ENCODE measurements at places on chromosomes 4 and X.

GRCh38 chr4:134117392-134118183, 84.0 kb downstream of the PABPC4L start:
- no peak for DNase-seq

GRCh38 chr4:87092389-87093141, 127.9 kb downstream of the KLHL8 start:
- peak; percentile 47 for DNase-seq

DNA sequence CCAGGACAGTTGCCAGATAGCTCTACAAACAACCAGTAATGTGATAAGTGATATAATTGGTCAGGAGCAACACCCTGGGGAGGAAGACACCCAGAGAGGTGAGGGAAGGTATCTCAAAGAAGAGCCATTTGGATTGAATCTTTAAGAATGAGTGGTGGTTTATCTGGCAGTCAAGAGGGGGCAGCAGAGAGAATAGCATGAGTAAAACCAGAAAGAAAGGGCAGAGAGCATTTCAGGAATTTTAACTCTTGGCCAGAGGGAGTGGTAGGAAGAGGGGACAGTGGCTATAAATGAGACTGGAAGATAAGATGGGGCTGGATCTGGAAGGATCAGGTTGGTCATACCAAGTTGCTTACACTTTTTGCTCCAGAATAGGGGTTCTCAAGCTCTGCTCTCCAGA, 5.9 kb upstream of the SEPTIN6 start:
- peak; percentile 74 for DNase-seq

DNA sequence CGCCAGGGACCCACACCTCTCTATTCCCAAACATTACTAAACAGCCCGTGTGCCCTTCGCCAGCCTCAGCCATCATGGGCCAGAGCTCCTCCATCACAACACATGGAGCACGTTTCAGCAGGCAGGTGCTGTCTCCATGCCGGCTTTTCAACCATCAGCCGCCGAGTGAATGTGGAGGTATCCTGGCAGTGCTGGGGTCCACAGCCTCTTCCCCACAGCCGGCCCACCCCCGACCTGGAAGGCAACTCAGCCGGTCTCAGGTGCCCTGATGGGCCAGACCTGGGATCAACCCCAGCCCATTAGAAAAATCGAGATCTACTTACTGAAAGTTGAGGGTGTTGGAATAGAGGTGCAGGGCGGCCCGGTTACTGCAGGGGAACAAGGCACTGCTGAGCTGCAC, 3.1 kb downstream of the NAA10 start:
- DNase-seq, result no peak

GRCh38 chr4:117010671-117011070, 74.7 kb downstream of the TRAM1L1 start:
- no peak for DNase-seq

DNA sequence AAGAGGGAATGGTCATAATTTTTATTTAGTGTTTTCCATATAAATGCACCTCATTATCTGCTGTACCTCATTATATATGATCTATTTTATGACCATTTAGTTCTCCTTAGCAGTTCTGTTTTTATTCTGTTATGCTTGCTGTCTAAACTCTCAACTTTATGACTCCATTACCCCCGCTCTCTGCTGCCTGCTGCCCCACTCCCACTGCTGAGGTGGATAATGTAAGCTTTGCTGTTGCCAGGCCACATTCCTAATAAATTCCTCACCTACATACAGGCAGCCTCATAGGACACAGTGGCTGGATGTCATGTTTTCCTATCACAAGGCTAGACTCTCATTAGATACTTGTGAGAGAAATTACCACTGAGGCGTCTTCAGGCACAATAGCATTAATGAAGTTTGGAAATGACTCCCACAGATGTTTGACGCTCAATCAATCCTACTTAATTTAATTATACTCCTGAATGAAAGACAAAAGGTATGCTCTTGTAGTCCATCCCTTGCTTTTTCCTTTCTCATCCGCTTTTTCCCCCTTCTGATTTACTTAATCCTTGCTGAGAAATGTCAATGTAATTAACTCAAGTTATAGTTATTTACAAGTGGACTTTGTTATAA, 497.5 kb upstream of the IGFBP7 start:
- DNase-seq, result no peak

DNA sequence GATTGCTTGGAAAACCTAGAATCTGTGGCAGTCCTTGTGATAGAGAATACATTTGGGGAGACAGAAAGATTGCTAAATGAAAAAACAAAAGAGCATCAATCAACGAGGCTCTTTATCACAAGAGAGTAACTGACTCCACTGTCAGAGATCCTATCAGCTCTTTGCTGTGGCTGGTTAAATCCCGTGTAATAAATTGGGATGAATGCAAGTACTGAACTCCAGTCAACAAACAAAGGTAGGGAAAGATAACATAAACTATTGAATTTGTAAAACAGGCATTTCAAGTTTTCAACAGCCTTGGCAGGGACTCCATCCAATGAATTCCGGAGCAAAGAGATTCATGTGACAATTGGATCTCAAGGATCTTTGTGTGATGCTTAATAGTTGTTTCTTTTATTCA, 21.3 kb downstream of the MMRN1 start:
- peak; percentile 60 for DNase-seq

GRCh38 chr4:177236886-177237285, 72.8 kb upstream of the NEIL3 start:
- no peak for DNase-seq

GRCh38 chr4:128721896-128722295, 87.6 kb upstream of the JADE1 start:
- DNase-seq, result no peak

GRCh38 chr4:34198966-34199365, 2045.3 kb downstream of the ARAP2 start:
- no peak for DNase-seq

Measured in DMS53 (cell line).